ENCODE measurements at places on chromosomes 13 and 19.

- no peak for DNase-seq
Measured at GRCh38 chr19:1967087-1967608, 26.2 kb downstream of the CSNK1G2 start.

DNA sequence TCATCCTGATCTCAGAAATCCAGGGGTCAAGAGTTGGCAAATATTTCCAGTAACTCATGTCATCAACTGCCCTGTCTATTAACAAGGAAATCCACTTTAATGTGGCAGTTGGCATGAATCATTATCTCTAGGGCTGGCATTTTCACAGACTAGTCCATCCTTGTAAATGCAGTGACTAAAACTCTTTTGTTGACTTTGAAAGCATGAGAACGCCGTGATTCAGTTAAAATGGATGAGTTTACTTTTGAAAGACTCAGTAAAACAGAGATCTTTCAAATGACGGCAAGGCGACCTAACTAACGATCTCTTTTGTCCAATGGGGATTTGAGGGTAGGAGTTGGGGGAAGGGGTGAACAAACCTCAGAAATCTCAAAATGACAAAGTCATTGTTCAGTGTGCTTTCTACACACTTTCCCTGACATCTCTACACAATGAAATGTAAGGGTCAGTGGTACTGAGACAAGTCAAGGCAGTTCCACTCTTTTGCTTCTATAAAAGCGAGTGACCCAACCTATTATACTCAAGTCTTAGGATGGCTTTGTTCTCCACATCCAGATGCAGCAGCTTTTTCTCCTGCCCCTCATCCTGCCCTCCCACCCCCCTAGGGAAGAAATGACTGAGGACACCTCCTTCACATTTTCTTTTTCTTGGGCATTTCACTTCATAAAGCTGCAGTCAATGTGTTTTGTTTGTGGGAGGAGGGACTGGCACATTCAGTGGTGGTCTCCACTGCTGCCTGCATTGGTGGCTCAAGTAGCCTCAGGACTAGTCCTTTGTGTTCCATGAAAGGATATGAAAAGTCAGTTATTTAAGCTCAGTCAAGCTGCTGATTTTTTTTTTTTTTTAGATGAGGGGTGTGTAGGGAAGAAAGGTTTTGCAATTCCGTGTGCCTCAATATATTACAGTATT lies 200.5 kb downstream of the ABCC4 start:
- DNase-seq, result peak; percentile 84

- DNase-seq, result no peak
Measured at GRCh38 chr13:26320766-26321165, 66.8 kb downstream of the CDK8 start.

DNA sequence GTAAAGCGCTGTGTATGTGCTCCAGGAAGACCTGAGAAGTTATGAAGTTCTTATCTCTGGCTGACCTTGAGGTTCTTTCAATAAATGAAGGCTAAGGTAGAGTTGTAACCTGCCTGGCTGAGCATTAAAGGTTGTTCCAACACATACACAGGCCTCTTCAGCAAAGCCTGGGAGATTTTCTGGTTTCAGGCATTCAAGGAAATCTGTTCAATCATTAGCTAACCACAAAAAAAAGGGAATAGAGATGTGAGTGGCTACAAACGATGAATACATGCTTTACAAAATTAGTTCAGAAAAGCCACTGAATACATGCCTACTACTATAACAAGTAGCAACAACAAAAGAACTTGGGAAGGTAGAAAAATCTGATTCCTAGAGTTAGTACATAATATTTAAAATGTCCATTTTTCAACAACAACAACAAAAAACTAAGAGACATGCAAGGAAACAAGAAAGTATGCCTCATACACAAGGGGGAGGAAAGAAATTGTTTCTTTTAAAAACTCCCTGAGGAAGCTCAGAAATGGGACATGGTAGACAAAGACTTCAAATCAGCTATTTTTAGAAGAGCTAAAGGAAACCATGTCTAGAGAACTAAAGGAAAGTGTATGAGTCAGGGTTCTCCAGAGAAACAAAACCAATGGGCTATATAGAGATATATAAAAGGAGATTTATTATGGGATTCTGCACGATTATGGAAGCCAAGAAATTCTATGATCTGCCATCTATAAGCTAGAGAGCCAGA lies 191.5 kb upstream of the IPO5 start:
- no peak for DNase-seq

- no peak for DNase-seq
Measured at GRCh38 chr13:89755729-89756492, 1591.6 kb upstream of the MIR17HG start.

DNA sequence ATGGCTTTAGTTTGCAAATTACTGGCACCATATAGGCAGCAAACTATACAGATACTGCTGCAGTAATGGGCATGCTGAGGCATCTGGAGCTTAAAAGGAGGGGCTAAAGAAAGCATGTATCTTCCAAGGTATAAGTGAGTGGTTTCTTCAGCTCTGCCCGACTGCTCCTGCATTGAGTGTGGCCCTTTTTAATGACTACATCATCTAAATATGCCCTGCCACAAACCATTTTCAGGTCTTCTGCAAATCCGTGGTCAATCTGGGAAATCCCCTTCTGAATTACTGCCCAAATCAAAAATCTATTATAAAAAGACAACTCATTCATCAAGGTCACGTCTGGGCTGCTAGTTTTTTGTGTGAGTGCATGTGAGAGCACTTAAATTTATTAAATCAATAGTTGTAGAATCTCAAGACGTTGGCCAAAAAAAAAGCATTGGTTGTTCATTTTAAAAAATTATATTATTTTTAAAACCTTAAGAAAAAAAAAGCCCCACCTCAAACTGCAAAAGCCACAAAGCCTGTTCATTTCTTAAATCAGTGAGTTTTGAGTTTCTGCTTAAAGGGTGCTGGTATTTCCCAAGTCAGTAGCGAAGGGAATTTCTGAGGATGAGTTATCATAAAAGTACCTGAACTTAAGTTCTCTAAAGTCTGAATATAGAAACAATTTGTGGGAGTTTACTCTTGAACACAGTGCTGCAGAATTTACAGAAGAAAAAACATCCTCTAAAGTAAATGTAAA lies 16.3 kb downstream of the LCP1 start:
- DNase-seq, result peak; percentile 23

GRCh38 chr13:52862358-52863206 lies 14.1 kb upstream of the PCDH8 start:
- DNase-seq, result no peak

GRCh38 chr19:47229676-47230053 lies 1.3 kb downstream of the BBC3 start:
- peak; percentile 31 for DNase-seq

DNA sequence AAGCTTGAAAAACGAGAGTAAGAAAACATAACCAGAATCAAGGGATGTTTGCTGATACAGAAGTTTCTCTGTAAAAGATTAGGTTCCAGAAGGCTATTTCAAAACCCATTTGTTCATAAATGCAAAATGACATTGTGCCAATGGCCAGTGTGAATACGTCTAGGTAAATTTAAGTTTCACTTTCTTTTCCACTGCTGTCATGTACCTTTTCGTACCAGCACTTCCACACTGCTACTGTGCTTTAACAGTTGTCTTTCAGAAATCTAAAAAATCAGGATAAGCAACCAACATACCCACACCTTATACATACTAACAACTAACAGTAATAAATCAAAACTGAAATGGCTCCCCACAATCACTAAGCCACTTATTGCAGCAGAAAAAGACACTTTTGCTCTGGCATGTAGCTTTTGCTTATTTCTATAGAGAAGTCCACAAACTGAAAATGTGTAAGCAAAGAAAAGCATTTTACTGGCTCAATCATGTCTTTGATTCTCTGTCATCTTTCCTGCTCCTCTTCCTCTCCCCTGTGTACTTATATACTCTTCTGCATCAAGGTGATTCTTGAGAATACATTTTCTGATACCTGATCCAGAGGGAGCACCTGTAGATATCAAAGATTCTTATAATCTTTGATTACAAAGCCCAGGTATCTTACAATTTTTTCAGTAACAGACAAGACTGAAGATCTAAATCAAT lies 34.3 kb downstream of the ELF1 start:
- no peak for DNase-seq

DNA sequence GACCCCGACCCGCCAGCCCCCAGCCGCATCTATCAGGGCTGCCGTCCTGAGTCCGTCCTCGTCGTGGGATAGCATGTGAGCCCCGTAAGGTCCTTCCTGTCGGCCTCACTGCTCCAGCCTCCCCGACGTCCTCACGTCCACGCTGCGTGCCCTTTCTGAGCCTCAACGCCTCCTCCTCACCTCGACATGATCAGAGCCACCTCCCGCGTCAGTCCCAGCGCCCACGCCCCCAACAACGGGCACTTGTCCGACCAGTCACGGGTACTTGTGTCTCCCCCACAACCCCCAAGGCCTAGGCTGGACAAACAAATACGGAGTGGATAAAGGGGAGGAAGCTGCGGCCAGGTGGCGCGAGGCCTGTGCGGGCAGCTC lies 665 bp downstream of the ZNF497 start:
- no peak for DNase-seq

DNA sequence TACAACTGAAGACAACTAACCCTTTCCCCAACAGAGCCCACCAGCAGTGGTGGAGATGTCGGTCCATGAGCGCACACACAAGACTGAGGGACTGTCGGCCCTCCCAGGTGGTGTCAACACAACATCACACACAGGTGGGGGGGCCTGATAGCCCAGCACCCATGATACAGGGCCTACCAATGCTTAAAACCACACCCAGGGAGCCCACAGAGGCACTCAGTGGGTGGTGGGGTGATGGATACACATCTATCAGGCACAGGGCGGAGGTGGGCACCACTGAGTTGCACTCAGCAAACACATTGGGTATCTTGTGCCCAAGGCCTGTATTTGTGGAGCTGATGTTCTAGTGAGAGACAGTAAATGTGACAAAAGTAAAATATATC lies 7.0 kb upstream of the ZFP36 start:
- no peak for DNase-seq

DNA sequence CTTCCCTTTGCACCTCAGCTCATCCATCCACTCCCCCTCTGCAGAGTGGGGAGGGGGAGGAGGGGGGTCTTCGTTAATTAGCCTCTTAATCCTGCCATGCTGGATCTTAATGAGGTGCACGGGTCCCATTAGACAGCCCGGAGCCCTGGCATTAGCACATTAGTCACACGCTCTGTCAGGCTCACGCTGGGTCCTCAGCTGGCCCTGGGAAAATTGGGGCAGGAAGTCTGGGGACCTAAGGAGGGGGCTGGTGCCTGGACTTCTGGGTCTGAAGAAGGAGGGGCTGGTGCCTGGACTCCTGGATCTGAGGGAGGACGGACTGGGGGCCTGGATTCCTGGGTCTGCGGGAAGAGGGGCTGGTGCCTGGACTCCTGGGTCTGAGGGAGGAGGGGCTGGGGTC lies 444 bp upstream of the NCCRP1 start:
- no peak for DNase-seq

- peak; percentile 85 for DNase-seq
Measured at GRCh38 chr13:70249332-70250064, 141.2 kb upstream of the KLHL1 start.

DNA sequence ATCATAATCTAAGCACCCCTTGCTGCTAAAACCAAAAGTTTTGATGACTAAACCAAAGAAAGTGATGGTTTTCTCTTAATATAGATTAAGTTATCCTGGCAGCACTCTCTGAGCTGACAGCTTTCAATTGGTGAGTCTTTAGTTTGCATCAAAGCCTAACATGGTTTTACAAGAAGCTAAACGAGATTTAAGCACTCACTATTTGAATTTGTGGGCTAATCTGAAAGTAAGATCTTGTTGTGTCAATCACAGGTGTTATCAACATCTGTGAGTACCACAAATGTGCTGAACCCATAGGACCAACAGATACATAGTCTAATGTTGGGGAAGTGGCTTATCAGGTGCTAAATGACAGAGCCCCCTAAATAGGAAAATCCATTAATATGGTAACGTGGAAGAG lies 223.9 kb downstream of the LHFPL6 start:
- DNase-seq, result no peak

- DNase-seq, result no peak
Measured at GRCh38 chr13:90768116-90768515, 579.4 kb upstream of the MIR17HG start.

DNA sequence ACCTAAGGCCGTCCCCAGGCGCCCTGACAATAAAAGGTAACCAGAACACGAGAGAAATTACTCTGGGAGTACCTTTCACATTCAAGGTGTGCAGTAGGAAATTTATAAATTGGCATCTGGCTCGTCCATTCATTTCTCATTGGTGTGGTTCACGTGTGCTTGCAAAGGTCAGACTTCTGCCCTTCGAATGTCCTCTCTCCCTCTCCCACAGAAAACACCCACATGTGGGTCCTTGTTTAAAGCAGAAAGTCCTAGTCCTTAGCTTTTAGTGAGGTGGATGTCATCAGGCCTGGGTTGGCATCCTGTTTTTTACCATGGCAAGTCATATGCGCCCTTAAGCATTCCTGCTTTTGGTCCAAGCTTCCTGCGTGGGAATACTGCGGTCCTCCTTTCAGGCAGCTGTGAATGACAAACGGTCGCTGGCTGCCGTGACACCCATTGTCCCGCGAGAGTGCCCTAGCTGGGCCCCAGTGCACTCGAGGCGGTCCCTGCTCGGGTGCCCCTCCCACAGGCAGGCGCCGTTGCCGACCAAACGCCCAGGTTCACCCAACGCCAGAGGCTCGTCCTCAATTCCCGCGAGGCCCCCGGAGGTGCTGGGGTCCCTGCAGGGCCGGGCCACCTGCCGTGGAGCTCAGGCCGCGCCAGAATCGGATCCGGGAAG lies at the start of gene NUDT19:
TSS of gene NUDT19 (plus strand) at position 531 of the 661 bp plus-strand sequence. CDS start 140 bp downstream, outside the sequence.
- DNase-seq, result peak; percentile 71

DNA sequence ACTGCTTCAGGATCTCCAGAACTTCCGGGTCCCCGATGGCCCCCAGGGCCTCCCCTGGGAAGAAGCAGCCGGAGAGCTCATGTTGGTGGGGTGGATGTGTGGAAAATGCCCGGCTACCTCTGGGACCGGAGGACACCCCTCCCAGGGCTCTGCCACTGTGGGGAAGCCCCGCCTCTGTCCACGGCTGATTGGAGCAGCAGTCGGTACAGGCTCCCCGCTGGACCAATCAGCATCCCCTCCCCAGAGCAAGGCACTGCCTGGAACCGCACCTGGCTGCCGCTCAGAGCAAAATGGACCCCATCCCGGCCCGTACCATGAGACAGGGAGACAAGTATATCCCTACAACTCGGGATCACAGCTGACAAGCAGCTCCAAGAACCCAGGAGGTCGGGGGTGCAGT lies 6.4 kb downstream of the DOHH start:
- DNase-seq, result no peak

- DNase-seq, result no peak
Measured at GRCh38 chr13:74190999-74191398, 56.8 kb upstream of the KLF12 start.

GRCh38 chr13:66329988-66330451 lies 900.1 kb downstream of the PCDH9 start:
- DNase-seq, result peak; percentile 35

- no peak for DNase-seq
Measured at GRCh38 chr13:58165617-58166016, 534.1 kb downstream of the PCDH17 start.
